ENCODE measurements at places on chromosomes 6 and 20.

DNA sequence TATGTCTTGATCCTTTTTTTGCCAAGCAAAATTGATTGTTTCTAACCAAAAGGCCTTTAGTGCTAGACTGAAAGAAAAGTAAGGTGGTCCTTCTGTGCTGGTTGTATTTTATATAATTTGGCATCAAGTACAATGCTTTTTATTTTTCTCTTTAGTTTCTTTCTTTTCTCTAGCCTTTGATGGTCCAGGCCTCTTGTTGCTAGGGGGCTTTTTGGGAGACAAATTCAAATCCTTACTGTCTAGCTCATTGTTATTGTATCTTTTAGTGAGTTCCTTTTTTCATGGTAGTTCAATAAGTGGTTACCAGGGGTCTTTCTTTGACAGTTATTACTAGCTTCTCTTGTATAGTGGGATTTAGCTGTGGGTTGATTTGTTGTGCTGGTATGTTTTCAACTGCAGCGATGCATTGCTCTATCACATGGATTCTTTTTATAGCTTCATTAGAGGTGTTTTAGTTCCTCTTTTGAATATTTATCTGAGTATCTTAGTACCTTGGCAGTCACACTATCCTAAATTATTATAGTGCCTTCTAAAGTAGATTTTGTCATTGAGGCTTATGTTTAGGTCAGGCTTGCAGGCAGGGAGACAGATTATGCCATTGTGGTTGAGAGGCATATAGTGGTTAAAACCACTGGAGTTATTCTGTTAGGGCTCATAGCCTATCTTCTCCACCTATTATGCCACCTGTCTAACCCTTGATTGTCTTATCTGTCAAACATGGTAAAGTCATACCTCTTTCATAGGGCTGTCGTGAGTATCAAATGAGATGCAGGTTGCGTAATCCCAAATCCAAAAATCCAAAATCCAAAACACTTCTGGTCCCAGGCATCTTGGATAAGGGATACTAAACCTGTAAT is 49.5 kb downstream of the KCNS1 start:
- peaks cover 60% of the 10 kb centered on the region for H3K36me3 ChIP-seq
- peaks cover 72% of the 10 kb centered on the region for H3K4me1 ChIP-seq
- H3K27ac ChIP-seq, result peak overlapping the region; percentile 35
- no peak overlapping the region for H3K4me3 ChIP-seq
- DNase-seq, result no peak
- no peaks in the 10 kb centered on the region for H3K27me3 ChIP-seq

DNA sequence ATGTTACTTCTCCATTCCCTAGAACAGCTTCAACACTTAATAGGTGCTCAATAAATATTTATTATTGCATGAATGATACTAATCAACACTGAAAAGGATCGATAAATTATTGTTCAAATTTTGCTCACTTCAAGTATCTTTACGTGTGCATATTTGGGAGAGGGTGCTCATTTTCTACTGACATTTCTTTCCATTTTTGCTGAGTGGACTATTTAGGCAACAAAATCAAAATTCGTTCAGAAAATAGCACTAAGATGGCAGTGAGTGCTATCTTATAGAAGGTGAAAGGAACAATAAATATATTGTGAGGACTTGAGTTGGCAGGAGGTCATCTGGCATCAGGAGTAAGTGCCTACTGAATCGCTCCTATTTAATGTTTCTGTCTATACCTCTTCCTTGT is 501.9 kb upstream of the IRAK1BP1 start:
- no peaks in the 10 kb centered on the region for H3K27me3 ChIP-seq
- no peaks in the 10 kb centered on the region for H3K36me3 ChIP-seq
- no peak for DNase-seq
- no peak overlapping the region for H3K27ac ChIP-seq
- H3K4me3 ChIP-seq, result no peak overlapping the region
- no peaks in the 10 kb centered on the region for H3K4me1 ChIP-seq

DNA sequence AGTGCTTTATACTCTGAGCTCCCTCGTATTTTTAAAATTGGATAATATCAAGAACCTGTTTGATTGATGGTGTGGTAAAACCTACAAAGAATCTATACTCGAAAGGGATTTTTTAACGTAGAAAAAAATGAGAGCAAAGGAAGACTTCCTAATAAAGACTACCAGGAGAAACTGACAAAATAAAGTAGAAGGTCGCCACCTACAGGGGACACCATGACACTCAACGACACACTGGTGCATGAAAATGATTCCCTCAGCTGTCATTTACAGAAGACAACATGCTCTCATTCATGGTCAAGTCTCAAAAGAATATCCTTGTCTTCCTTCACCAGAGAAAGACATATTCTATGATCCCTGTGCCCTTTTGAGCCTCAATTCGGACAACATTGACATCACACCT is 10.1 kb upstream of the NHSL1 start:
- peaks cover 5% of the 10 kb centered on the region for H3K4me1 ChIP-seq
- peak; percentile 68 for DNase-seq
- no peak overlapping the region for H3K4me3 ChIP-seq
- no peak overlapping the region for H3K27ac ChIP-seq
- H3K36me3 ChIP-seq, result no peaks in the 10 kb centered on the region
- H3K27me3 ChIP-seq, result peaks cover 30% of the 10 kb centered on the region

GRCh38 chr6:157235600-157236039 is 87.7 kb downstream of the TMEM242 start:
- H3K4me1 ChIP-seq, result peaks cover 21% of the 10 kb centered on the region
- no peaks in the 10 kb centered on the region for H3K36me3 ChIP-seq
- peak overlapping the region; percentile 5 for H3K27ac ChIP-seq
- DNase-seq, result peak; percentile 58
- peak overlapping the region; percentile 80 for H3K4me3 ChIP-seq

DNA sequence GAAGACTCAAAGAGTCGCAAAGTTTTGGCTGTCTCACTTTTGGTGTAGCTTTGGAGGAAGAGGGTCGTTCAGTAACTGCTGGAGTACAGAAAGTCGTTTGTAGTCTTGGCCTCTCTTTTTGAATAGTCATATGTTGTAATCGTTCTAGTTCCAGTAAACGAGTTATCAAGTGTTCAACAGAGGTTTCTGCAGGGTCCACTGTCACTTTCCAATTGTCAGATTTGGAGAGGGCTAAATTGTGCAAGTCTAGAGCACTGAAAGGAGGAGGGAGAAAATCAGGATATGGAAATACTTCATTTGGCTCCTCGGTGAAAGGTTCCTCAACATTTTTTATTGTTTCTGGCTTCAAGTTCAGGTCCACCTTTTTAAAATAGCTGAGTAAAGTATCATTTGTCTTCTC is 9.7 kb downstream of the FAM217A start:
- H3K27ac ChIP-seq, result no peak overlapping the region
- no peak for DNase-seq
- H3K36me3 ChIP-seq, result peaks cover 20% of the 10 kb centered on the region
- H3K4me1 ChIP-seq, result no peaks in the 10 kb centered on the region
- H3K27me3 ChIP-seq, result peaks cover 9% of the 10 kb centered on the region

DNA sequence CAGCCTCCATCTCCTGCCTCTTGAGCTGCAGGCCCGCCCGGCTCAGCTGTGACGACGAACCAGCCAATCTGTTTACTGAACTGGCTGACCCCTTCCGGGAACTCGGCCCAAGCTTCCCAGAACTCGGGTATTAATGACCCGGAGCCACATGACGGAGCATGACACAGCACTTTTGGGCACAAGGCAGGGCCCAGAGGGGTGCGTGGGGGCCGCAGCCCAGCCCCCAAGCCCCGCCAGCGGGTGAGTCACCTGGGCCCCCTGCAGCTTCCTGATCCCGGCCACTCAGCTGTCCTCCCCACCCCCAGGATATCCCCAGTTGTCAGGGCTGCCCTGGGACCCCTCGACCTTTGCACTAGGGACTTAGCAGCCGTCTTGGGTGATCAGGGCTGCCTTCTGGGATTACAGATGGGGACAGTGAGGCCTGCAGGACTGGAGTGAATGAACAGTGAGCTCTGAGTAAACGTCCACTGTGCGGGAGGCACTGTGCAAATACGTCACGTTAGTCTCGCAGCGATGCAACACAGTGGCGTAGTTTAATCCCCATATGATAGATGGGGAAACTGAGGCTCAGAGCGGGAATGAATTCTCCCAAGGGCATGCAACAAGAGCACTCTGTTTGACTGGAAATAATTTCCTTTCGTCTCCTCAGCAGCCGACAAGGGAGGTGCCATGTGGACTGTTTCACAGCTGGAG is 102.1 kb downstream of the CEBPB start:
- no peaks in the 10 kb centered on the region for H3K36me3 ChIP-seq
- H3K4me3 ChIP-seq, result no peak overlapping the region
- peak; percentile 39 for DNase-seq
- H3K4me1 ChIP-seq, result peaks cover 31% of the 10 kb centered on the region
- H3K27ac ChIP-seq, result peak overlapping the region; percentile 15
- H3K27me3 ChIP-seq, result peaks cover 11% of the 10 kb centered on the region

Data from activated CD8-positive, alpha-beta T cell treated with anti-CD3 and anti-CD28 coated beads, Interleukin-2, amount 10 ng/mL, durations not matched to agents 7 days and 5 days (primary cell).